Stimulated activated CD4-positive, alpha-beta T cell treated with anti-CD3 and anti-CD28 coated beads, Interleukin-15, amount 100 ng/mL, for 1 hour (primary cell): ENCODE measurements at places on chromosomes 11 and 22.

DNA sequence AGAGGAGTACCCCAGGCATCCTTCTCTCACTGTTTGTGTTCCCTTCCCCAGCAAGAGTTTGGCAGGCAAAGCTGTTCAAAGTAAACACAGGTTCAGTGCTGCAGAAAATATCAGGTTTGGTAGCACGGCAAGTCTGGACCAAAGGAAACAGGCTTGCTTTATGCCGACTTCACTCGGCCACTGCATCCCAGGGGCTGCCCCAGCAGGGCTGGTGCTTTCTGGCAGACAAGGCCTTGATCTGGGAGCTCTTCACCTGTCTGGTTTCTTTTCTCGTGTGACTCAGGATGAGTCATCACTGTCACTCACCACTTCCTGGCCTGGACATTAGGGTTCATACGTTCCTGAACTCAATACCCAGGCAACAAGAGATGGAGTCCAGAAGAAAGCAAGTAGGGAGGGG lies 52.6 kb upstream of the NAV2 start:
- no peak for DNase-seq

DNA sequence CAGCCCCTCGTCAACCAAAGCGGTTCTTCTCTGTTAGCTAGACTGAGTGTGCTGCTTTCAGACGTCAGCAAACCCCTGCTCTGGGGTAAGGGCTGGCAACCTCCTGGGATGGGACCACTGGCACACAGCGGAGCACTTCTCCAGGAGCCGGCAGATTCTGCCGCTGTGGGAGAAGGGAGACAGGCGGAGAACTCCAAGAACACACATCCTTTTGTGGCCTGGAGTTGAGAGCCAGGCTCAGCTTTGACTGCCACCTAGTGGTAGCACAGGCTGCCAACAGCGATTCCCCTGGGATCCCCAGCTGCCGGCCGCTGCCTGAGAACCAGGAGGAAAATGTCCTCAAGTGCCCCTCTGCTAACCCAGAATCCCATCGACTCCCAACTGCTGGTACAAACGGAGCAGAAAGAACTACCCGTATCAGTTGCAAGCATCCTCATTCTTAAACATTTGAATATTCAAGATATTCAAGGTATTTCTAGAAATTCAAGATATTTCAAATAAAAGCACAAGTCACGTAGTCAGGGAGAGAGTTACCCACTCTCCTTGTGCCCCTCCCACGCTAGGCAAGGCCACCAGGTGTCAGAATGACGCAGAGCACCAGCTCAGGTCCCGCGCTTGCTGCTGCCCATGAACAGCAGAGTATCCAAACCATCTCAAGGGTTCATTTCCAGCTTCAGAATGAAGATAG lies 4.9 kb downstream of the LTO1 start:
- DNase-seq = peak; percentile 29

DNA sequence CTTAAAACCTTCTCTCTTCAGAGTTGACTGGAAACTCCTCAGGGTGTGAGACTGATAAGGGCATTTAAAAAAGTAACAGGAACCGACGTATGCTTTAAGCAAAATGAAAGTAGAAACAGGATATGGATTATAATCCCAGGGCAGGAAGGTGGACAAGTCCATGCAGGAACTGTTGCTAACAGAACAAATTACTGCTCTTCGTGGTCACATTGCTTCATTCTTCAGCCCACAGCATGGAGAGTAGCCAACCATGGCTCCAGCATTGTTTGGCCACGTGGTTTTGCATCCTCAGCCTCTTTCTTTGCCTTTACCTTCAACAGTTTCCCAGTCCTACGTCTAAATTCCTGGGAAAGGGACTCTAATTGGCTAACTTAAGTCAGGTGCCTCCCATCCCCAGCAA lies 563.1 kb upstream of the ISX start:
- no peak for DNase-seq

- DNase-seq = no peak
Measured at GRCh38 chr11:61814247-61814957, 2.4 kb downstream of the FADS1 start.

DNA sequence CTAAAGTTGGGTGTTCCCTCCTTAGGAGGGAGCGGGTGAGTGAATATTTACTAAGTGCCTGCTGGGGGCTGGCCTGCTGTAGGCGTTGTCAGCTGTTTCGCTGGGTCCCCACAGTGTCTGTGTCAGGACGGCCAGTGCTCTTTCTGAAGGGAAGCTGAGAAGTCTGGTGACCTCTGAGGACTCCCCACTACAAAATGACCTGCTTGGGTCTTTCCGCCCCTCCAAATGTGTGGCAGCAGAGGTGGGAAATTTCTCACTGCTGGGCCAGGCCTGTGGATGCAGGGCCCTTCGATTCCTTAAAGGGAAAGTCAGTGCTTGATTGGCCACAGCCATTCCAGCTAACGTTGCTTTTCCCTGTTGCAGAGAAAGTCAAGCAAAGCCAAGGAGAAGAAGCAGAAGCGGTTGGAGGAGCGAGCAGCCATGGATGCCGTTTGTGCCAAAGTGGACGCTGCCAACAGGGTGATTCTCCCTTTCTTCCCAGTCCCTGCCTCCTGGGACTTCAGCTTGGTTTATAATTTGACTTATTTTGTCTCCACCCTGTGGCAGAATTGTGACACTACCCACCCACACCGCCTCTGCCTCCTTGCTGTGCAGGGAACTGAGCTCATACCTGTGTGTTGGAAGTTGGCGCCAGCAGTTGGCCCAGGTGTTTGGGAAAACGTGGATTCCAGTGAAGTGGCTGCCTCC lies 6.8 kb downstream of the NAA40 start:
- peak; percentile 36 for DNase-seq

DNA sequence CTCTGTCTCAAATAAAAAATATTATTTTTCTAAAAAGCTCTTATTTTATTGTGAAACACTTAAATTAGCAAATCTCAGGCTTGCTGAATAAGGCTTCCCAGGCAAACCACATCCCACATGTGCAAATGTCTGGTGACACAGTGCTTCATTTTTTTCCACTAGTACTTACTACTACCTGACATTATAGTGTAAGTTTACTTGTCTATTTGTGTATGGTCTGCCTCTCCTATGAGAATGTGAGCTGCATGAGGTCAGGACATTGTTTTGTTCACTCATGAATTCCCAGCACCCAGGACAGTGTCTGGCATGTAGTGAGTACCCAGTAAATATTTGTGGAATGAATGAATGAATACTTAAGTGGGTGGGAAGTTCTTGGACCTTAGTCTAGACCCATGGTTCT lies 103.1 kb downstream of the PTPRJ start:
- no peak for DNase-seq

DNA sequence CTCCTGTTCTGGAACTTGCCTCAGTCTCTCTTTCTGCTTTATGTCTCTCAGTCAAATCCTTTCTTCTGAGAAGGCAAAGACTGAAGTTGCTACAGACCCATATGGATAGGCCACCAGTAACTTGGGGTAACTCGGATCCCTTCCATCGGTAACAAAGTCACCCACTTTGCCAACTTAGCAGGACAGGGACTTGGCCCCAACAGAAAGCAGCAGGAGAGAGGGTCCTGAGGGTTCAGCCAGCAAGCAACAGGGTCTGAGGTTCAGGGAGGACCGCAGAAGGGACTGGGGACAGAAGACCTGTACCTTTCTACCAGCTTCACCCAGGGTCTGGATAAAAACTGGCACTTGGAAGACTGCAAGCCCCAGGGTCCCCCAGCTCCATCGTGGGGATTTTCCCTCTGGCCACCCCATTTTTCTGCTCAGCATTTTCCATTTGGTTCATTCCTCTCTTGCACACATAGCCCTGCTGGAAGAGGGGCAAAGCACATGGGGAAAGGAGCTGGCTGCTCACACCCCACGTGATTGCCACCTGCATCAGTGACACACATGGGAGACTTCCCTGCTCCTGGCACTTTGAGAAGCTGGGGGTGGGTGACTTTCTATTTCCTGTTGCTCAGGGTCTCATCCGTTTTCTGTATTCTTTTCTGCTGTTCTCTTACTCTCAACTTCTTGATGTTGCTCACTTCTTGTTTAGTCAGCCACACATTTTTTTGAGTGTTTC lies 34.6 kb upstream of the GNAZ start:
- DNase-seq = no peak

DNA sequence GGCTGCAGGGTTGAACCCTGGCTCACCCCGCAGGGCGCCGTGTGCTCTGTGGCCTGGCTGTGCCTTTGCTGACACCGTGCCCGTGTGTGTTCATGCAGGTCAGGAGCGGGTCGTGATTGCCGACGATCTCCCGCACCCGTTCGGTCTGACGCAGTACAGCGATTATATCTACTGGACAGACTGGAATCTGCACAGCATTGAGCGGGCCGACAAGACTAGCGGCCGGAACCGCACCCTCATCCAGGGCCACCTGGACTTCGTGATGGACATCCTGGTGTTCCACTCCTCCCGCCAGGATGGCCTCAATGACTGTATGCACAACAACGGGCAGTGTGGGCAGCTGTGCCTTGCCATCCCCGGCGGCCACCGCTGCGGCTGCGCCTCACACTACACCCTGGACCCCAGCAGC lies 47.0 kb upstream of the PPP6R3 start:
- no peak for DNase-seq

DNA sequence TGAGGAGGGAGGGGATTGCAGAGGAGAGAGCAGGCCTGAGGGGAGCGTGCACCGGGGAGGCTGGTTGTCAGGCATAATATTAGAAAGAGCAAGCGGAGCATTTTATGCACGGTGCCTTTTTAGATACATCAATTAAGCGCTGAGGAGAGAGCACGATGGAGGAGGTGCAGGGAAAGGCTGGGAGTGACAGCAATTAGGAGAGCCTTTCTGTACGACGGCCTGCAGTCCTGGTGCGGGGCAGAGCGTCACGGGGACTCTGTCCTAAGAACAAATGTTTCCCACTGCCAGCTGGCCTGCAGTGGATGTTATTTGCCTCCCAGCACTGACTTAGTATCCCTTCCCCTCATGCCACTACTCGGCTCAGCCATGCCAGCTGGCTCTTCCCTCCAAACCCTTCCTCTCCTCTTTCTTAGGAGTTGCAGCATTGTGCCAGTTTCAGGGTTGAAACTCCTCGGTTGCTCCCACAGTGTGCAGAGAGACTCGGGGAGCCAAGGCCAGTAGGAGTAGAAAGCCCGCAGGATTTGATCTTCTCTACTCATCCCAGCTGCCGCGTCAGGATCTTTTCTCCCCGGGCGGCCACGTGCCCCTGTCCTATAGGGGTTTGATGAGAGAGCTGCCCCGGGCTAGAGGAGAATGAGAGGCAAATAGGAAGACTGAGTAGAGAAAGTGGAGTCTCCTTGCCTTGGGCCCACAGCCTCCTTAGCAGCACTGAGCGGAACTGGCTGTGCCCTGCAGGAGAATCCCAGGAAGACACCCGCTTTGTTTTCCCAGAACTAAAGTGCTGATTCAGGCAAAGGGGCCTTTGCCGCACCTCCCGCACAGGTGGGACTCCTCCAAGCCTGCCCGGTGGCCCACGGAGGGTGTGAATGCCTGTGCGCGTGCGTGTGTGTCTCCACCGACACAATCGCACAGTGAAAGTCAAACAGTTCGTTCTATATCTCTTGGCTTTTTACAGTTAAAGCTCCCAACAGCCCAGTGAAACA lies 875.3 kb downstream of the NTM start:
- no peak for DNase-seq

DNA sequence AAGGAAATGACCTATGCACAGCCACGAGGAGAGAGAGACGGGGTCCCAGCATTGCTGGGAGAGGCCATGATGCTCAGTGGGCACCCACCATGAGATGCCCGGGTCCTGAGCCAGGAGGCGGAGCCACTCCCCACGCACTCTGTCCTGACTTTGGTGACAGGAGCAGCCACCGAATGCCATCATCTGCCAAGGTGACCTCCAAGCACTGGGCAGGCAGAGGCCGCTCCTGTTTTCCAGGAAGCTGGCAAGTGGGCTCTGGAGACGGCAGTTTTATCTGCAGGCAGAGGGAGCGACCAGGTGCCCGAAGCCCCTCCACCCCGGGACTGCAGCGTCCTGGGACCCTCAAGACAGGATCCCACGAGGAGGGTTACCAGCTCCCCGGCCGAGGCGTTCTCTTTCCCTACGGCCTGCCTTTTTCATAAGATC lies 453.9 kb downstream of the BRD1 start:
- DNase-seq = no peak

DNA sequence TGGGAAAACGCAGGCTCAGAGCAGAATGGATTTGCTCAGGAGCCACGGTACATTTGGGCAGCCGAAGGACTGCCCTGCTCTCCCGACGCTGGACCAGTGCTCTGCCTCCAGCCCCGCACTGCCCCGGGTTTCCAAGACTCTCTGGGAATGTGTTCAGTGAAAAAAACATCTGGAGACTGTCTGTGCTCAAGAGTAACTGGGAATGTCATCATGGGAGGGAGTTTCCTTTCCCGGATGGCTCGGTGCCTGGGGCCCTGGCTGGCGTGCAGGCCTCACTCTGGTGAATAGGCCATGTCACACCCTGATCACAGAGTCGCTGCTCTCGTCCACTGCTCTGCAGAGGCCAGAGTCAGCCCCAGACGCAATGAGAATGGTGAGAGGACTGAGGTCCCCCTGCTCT lies 9.8 kb upstream of the APOL6 start:
- no peak for DNase-seq

DNA sequence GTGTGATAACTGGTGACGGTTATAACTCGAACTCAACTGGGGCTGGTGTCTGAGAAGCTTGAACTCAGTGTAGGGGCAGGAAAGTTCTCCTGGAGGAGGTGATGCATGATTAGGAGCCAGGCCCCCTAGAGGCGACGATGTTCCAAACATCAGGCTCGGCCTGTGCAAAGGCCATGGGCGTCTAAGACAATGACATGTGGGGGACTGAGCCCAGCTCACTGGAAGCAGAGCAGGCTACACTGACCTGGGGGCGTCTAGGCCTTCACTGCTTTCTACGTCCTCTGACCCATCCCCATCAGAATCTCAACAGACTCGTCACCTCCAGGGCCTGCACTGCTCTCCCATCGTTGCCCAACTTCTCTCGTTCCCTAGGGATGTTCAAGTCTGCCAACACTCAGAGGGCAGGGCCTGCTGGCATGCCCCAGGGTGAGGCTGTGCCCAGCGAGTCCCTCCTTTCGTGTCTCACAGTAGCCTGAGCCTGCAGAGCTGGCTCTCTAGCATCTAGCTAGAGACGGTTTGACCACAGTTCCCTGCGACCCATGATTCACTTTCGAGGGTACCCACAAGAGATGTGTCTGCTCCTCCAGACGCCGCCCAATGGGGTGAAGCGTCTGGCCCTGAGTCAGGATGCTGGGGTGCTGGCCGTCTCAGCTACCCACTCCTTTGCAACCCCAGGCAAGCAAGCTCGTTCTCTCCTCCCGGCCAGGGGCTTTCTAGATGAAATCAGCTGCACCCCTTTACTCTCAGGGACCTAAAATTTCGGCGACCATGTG lies 1.1 kb upstream of the ATG16L2 start:
- DNase-seq = peak; percentile 35

- no peak for DNase-seq
Measured at GRCh38 chr11:7056828-7057513, 31.8 kb upstream of the RBMXL2 start.

DNA sequence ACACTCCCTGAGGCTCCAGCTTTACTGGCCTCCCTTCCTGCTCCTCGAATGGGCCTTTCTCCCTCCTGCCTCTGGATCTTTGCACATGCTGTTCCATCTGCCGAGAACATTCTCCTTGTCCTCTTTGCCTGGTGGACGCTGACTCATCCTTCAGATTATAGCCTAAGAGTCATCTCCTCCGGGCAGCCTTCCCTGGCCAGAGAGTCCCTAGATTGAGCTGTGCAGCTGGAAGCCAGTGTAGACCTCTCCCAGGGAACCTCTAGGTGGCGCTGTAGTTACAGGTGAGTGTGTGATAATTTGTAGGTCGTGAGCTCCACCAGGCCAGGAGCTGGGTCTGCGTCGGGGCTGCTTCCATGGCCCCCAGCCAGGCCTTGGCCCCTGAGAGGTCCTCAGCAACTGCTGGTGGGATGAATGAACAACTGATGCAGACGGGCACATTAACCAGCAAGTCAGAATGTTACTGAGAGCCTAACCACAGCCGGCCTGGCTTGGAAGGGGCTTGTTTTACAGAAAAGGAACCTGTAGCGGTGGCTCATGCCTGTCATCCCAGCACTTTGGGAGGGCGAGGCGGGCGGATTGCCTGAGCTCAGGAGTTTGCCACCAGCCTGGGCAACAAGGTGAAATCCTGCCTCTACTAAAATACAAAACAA lies 8.7 kb downstream of the PNPLA5 start:
- no peak for DNase-seq
